Activated CD4-positive, alpha-beta T cell treated with anti-CD3 and anti-CD28 coated beads for 24 hours (primary cell): ENCODE measurements at places on chromosomes 3 and 15.

- DNase-seq: peak; percentile 25
Measured at GRCh38 chr15:70853973-70854665, at the start of gene LARP6. Gene LARP6, minus strand, starts transcription at chr15:70854157. Its CDS starts 69 bp downstream, at chr15:70854088.

- DNase-seq: no peak
Measured at GRCh38 chr3:31219131-31219843, 313.4 kb upstream of the STT3B start.

GRCh38 chr3:134423153-134423552 lies 48.9 kb upstream of the AMOTL2 start:
- no peak for DNase-seq

- DNase-seq: no peak
Measured at GRCh38 chr3:126714921-126715320, 10.9 kb downstream of the CHCHD6 start.

GRCh38 chr3:177367788-177368187 lies 170.5 kb upstream of the TBL1XR1 start:
- DNase-seq: no peak

GRCh38 chr3:186418671-186419145 lies 56.7 kb upstream of the DGKG start:
- DNase-seq: no peak
